ENCODE measurements at places on chromosomes 3 and 15. TPM values are rescaled to one million over a fixed set of nuclear protein-coding genes. Genes with fewer than 3 reads are reported as not detected.

Gene CTXND1
- polyA plus RNA-seq, result not detected

- DNase-seq, result no peak
These were observed 318.7 kb upstream of the C2CD4B start for GRCh38 chr15:62483814-62484213.

DNA sequence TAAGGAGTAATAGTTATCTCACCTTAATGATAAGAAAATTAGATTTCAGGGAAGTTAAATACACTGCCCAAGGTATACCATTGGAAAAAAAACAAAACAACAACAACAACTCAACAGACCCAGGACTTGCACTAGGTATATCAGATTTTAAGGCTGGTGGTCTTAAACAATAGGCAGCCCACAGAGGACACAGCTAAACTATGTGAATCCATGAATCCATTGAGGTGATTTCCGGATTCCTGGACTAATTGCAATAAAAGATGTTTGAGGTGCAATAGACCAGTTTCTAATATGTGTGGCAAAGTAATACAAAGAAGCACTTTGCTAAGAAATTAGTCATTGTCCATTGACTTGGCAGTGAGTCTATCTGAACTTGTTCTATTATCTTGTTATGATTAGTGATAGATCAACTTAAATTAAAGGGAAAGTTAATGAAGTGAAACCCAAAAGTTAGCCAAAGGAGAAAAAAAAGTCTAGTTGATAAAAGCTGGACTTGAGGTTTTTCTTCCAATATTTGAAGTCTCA is 60.9 kb upstream of the MAGI1 start:
- DNase-seq, result no peak

GRCh38 chr3:148735597-148735996 is 37.9 kb downstream of the AGTR1 start:
- DNase-seq, result no peak

- DNase-seq, result no peak
These were observed 109.1 kb downstream of the IQSEC1 start for GRCh38 chr3:12963922-12964701.

GRCh38 chr3:145055375-145056076 is 1083.9 kb downstream of the DIPK2A start:
- no peak for DNase-seq

- DNase-seq, result no peak
These were observed 2.4 kb upstream of the FRMD4B start for GRCh38 chr3:69388241-69388640.

Gene KBTBD13
- not detected for polyA plus RNA-seq

Gene MESP2
- not detected for polyA plus RNA-seq

- DNase-seq, result no peak
These were observed 43.0 kb downstream of the VGLL4 start for GRCh38 chr3:11600501-11601282.

Gene TPRG1
- polyA plus RNA-seq, result 0.38 TPM

- DNase-seq, result no peak
These were observed 68.1 kb upstream of the MAGI1 start for GRCh38 chr3:66106788-66107187.

Gene SLITRK3
- polyA plus RNA-seq, result not detected

DNA sequence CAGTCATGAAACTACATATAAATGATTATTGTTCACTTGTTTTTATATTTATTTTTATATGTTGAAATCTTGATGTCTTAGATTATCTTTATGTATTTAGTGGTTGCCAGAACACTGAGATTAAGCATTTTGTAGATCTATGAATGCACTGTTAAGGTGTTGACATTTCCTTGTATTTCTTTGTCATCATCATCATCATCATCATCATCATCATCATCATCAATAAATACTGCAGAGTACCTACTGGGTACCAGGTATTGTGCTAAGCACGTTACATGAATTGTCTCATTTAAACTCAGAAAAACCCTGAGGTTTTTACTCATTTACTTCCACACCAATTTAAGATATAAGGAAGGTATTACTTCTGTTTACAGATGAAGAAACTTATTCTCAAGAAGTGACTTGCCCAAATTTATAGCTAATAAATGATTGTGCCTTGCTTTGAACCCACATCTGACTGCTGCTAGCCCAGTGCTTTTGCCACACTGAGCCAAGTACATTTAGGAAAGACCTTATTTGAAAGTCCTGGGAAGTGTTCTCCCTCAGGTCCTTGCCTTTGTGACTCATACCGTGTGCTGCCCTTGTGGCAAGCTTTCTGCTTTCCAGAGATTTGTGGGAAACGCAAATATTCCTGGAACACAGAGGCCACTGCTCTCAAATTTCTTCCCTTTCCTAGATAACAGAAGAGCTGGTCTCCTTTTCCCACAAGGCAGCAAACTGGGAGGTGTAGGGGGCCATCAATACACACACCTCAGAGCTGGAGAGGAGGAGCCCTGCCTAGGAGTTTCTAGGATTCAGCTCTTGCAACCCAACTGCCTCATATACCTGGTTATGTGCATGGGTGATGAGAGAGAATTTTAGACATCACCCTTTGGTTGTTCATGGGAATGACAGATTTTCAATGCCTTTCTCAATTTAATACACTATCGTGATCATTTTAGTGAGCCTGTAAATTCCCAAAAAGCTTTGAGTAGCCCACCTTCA is 115.4 kb upstream of the C15orf61 start:
- no peak for DNase-seq

DNA sequence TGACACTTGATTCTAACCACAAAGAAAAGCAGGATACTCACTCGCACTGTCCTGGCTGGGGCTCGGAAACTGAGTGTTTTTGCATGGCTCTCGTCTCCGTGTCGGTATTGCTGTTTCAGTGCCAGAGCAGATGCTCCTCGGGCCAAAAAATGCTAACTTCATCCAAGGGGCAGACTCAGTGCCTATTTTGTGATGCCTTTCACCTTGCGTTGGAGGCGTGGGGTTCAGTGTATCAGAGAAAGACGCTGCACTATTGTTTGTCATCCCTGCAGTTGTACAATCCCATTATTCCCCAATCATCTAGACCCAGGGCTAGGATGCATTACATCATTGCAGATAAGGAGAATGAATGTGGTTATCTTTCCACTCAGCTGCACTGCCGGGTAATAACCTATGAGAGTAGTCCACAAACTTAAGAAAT is 1.4 kb downstream of the CACNA2D3 start:
- DNase-seq, result no peak

DNA sequence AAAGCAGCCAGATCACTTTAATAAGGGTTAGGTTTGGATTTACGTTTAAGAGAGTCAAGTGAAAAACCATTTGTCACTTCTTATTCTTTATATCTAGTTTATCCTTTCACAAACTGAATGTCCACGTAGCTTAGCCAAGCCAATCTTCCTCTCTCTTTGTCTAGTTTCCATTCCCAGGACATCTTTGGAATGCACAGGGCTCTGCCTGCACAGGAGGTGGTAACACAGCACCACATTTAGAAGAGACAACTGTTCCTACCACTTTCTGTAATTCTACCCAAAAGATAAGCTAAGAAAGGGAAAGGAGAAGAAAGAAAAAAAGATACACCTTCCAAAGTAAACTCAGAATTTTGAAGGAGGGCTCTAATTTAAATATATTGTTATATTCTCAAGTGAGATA is 67.9 kb downstream of the IGSF11 start:
- DNase-seq, result no peak

GRCh38 chr3:43071313-43071893 is 34.5 kb downstream of the POMGNT2 start:
- DNase-seq, result peak; percentile 21

DNA sequence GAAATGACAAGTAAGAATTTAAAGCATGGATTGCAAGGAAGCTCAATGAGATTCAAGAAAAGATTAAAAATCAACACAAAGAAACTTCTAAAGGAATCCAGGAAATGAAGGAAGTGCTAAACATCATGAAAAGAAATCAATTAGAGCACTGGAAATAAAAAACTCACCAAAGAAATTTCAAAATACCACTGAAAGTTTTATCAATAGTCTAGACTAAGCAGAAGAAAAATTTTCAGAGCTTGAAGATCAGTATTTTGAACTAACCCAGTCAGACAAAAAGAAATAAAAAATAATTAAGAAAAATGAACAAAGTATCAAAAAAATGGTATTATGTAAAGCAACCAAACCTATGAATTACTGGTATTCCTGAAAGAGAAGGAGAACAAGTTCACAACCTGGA is 60.6 kb downstream of the FAM227B start:
- no peak for DNase-seq

DNA sequence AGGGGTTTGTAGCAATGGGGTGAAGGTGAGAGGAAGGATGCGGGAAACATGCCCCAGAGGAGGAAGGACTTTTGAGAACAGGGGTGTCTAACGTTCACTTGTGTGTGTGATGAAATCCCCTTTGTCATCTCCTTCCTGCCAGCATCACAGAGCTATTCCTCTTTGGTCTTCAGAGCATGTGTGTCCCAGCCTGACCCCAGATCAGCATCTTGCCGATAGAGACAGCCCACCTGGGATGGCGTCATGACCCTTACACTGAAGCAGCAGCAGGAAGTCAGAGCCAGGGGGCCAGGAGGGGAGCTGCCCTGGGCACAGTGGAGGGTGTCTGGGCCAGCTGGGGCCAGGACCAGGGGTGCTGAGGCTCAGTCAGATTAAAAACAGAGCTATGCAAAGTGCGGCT is 29.9 kb upstream of the GRIP2 start:
- DNase-seq, result no peak

- DNase-seq, result no peak
These were observed 44.0 kb downstream of the IDH2 start for GRCh38 chr15:90058308-90058707.

- DNase-seq, result no peak
These were observed 226.9 kb downstream of the ZNF385D start for GRCh38 chr3:21524133-21524532.

Gene ITIH4
- polyA plus RNA-seq, result 0.71 TPM

DNA sequence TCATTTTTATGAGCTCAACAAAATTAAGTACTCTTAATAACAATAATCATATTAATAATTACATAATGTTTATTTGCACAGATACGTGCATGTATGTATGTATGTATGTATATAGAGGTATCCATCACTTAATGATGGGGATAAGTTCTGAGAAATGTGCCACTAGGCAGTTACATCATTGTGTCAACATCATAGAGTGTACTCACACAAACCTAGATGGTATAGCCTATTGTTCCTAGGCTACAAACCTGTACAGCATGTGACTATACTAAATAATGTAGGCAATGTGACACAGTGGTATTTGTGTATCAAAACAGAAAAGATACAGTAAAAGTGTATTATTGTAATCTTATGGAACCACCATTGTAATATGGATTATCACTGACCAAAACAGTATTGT is 874.7 kb upstream of the GBE1 start:
- DNase-seq, result no peak

Gene DNAH12
- not detected for polyA plus RNA-seq

DNA sequence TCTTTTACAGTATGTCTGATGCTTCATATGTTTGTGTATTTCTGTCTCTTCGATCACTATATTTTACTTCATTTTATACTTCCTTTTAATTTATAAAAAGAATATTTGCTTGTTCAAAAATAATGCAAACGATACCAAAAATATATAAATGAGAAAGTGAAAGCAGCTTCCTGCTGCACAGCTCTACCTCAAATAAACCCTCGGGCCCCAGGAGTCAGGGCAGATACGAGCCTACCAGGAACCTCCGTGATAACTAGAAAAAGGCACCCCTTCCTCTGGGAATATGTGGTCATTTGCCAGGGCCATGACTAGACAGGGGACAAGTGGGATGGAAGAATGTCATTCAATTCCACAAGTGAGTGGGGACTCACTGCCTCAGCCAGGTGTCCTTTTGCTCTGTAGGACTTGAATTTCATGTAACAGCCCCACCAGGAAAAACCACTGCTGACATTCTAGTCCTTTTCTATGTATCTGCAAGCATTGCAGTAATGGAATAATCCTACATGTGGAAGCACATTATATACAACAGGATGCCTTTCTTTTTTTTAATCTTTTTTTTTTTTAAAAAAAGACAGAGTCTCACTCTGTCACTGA is 133.3 kb downstream of the SUCLG2 start:
- DNase-seq, result no peak

GRCh38 chr3:51354731-51355615 is 30.1 kb upstream of the MANF start:
- DNase-seq, result no peak

Gene UCN2
- not detected for polyA plus RNA-seq

Gene CASR
- not detected for polyA plus RNA-seq
